ENCODE measurements at places on chromosomes 16 and 17. TPM values are rescaled to one million over a fixed set of nuclear protein-coding genes. Genes with fewer than 3 reads are reported as not detected.
A peak's percentile ranks its signal among the peaks of the same experiment; 100 is the strongest.

PHAF1 gene
- 23.9 TPM for polyA plus RNA-seq

DNA sequence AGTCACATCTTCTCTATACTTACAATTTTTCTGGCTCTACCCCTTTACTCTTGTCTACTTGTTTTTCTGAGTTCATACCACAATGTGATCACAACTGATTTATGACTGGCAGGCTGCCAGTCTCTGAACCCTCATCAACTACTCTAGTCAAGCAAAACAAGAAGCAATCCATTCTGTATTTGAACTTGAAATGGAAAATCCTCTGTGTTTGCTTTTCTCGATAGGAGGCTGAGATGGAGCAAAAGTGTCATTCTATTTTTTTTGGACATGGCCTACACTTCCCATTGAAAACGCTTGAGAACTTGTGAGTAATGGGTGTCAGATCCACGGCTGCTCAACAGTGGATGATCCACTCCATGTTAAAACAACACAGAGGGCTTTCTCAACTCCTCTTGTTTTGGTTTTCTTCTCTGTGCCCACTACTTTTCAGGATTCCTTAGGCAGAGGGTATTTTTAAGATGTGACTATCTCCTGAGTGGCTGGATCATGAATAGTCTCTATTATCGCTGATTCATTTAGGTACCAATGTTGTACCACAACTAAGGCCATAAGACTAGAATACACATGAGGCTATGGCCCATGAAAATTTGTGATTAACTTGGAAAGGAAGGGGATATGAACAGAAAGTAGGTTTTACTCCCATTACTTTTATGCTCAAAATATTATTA is 11.7 kb downstream of the TMEM100 start:
- no peak for DNase-seq

DNA sequence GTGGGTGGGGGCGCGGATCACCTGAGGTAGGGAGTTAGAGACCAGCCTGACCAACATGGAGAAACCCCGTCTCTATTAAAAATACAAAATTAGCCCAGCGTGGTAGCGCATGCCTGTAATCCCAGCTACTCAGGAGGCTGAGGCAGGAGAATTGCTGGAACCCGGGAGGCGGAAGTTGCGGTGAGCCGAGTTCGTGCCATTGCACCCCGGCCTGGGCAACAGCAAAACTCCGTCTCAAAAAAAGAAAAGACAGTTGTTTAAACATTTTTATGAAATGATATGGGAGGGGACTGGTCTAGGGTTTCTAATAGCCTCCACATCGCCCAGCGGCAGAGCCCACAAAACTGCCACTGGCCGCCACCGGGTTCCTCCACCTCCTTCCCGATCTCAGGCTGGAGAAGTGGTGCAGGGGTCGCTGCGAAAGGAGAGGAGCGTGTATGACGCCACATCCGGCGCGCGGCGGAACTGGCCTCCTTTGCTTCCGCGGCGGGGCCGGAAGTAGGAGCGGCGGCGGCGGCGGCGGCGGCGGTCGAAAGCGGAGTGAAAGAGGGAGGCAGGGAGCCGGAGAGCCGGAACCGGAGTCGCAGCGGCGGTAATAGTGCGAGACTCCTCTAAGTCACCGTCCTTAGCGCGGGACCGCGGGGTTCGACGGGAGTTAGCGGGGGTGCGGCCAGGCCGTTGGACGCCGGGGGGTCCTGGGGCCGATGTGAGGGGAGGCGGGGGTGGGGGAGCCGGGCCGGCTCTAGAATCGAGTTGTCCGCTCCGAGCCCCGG is at the start of gene PPP4C:
PPP4C (plus strand) TSS at position 492 of the 773 bp plus-strand sequence. CDS start 384 bp downstream, outside the sequence.
- DNase-seq, result no peak

DNA sequence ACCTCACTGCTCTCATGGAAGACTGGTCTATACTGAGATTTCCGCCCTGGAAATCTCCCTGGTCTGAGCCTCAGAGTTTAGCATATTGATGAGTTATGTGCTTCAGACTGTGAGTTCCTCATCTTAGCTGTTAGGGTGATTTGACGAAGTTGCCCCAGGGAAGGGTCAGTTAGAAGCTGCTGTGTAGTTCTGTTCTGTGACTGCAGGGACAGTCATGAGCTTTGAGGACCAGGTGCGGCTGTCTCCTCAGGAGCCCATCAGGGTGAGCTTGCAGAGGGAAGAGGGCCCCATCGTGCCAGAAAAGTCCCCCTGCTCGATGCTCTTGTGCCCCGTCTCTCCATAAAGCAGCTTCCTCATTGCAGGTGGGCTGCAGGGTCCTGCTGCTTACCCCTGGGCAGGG is 28.3 kb upstream of the IL17C start:
- DNase-seq, result no peak

- DNase-seq, result no peak
These were observed 68.1 kb upstream of the SEC14L1 start for GRCh38 chr17:77072670-77073069.

DNA sequence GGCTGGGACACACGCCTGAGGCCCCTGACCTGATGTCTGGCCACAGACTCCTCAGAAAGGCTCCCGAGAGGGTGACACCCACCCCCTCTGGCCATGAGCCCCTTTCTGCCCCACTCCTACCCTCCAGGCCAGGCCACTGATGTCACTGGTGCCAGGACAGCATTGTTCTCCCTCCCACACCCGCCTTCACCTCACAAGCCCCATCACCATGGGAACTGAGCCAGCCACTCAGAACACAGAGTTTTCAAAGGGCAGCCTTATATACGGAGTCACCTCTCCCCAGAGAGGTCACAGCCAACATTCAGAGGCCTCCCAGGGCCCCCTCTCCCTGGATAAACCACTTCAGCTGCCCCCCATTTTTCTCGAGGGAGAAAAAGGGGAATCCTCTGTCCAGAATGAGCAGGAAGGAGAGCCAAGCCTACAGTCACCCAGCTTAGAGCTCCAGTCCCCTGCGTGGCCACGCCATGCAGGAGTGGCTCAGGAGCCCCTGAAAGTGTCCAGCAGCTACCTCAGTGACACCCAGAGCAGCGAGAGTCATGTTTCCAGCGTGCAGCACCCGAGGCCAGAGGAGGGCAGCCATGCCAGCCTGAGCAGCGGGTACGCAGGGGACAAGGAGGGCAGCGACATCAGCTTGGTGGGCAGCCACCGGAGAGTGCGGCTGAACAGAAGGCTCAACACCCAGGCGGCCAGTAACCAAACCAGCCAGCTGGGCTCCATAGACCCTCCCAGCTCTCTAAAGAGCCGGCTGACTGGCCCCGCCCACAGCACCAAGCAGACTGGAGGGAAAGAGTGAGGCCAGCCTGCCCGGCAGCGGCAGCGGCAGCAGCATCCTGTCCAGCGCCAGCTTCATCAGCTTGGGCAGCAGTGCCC is at the start of gene C16orf82:
C16orf82 (plus strand) TSS at position 260 of the 870 bp plus-strand sequence.
- no peak for DNase-seq

DNA sequence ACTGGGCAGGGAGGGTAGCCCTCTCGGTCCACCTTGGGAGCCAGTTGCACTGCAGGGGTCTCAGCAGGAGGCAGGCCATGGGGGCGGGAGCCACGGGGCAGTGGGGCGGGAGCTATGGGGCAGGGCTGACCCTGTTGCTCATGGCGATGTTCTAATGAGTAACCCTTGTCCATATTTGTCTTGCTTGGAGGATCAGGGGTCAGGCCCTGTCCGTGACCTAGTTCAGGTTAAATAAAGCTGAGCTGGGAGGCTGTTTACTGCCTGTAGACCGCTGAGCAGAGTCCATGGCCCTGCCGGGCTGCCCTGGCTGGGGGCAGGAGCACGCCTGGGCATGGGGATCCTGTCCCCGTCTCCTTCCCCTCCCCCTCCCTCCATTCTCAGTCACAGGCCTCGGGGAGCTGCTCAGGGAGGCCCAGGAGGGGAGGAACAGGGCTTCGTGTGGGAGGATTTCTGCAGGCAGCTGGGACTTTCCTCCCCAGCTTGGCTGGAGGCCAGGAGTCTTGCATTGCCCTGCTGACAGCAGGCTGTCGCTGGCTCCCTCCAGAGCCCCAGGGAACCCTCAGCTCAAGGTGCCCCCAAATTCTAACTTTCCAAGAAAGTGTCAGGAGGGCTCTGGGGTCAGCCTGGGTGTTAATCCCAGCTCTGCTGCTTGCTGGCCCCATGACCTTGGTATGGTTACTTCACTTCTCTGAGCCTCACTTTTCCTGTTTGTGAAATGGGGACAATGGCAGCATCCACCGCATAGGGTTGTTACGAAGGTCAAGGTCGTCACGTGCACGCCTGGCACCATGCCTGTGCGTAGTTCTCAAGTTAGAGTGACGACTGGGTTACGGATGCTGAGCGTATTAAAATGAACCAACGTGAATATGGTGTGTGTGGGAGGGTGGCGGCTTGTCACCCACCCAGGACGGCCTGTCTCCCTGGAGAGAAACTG is 6.1 kb upstream of the SERPINF2 start:
- DNase-seq, result no peak

GRCh38 chr17:2393954-2394749 is 6.7 kb downstream of the MNT start:
- DNase-seq, result no peak

DNA sequence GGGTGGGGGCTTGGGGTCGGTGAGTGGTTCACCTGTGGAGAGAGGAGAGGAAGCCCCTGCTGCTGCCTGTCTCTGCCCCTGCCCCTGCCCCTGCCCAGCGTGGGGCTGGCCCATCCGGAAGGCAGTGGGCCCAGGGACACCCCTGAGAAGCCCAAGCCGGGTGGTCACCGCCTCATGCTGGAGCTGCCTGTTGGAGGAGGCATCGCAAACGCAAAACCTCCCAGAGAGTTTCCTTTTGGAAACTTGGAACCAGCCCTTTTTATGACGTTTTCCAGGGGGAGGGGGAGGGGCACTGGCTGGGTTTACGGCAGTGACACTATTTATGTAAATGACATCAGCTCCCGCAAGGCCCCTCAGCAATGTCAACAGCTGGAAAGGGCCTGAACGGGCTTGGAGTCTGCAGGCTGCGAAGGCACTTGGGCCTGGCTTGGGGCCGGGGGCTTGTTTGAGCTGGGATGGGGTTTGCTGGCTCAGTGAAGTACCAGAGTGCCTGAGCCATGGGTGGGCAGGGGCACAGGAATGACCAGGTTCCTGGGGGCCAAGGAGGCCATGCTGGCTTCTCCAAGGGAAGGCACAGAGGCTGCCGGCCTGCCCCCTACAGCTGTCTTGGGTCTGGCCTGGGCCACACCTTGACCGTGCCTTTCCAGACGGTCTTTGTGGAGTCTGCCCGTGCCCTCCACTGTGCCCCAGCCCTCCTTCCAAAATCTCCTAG is 219.5 kb downstream of the NTN1 start:
- DNase-seq, result peak; percentile 82

DNA sequence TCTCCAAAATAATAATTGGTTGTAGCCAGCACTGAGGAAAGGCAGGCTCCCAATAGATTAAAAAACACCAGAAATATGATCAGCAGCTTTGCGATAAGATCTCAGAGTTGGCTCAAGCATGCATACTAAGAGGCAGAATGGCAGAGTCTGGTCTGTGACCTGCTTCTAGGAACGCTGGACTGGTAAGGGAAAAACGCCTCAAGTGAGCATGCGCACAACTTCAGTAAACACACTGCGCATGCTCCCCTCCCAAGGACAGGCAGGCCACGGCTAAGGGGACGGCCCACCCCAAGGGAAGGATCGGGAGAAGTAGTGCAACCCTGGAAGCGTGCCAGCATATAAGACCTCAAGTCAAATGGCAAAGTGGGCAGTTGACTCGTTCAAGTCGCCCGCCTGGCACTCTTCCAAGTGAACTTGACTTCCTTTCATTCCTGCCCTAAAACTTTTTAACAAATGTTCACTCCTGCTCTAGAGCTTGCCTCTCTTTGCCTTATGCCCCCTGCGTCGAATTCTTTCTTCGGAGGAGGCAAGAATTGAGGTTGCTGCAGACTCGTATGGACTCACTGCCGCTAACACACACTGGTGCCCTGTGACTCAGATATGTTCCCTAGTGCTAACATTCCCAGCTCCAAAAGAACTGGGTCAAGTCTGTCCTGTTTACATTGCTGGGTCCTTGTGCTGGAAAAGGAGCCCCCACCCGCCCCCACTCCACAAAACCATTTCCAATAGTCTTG is 22.4 kb upstream of the PRM1 start:
- DNase-seq, result no peak

DNA sequence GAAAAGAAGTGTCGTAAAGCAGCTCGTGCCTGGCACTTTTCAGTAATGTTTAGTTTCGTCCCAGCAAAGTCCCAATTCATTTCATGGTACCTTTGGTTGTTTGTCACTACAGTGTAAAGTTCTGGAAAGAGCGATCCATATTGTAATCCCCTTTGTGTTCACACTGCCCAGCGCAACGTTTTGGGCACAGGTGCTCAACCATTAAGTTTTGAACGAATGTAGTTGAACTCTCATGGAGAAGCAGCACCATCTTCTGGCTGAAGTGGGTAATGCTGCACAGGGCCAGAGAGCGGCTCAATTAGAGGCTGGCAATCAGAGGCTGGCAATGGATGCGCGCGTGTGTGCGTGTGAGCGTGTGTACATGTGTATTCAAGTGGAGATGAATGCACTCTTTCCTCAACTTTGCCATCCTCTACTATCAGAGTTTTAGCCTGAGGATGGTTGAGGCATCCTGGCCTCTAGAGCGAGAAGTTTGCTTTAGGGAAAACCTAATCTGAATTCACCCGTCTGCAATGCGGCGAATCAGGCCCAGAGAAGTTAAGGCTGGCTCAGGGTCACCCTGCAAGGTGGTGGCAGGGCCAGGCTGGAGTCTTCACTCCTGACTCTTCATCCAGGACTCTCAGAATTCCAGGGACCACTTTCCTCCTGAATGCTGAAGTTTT is 29.9 kb downstream of the DYNLL2 start:
- DNase-seq, result peak; percentile 62

SYT17 gene
- 9.3 TPM for polyA plus RNA-seq

- no peak for DNase-seq
These were observed 101.8 kb upstream of the NLRP1 start for GRCh38 chr17:5686074-5686635.

- DNase-seq, result no peak
These were observed 10.3 kb downstream of the HSPB9 start for GRCh38 chr17:42132941-42133340.

GRCh38 chr16:22325598-22326368 is 28.6 kb downstream of the POLR3E start:
- no peak for DNase-seq

DNA sequence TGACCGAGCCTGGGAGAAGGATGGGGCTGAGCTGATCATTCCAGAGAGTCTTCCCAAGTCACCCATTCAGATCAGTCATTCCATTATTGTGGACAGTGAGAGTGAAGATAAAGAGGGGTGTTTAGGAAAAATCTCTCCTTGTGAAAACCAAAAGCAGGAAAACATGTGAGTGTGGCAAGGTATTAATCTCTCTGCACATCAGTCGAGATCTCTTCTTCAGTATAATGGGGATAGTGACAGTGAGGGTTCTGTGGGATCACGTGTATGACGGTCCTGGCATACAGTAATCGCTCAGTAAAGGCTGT is 35.4 kb downstream of the CHD9 start:
- no peak for DNase-seq

CHMP6 gene
- 25.4 TPM for polyA plus RNA-seq
